IPS DF 6.9 (cell line): ENCODE measurements at places on chromosomes 7 and 10.

DNA sequence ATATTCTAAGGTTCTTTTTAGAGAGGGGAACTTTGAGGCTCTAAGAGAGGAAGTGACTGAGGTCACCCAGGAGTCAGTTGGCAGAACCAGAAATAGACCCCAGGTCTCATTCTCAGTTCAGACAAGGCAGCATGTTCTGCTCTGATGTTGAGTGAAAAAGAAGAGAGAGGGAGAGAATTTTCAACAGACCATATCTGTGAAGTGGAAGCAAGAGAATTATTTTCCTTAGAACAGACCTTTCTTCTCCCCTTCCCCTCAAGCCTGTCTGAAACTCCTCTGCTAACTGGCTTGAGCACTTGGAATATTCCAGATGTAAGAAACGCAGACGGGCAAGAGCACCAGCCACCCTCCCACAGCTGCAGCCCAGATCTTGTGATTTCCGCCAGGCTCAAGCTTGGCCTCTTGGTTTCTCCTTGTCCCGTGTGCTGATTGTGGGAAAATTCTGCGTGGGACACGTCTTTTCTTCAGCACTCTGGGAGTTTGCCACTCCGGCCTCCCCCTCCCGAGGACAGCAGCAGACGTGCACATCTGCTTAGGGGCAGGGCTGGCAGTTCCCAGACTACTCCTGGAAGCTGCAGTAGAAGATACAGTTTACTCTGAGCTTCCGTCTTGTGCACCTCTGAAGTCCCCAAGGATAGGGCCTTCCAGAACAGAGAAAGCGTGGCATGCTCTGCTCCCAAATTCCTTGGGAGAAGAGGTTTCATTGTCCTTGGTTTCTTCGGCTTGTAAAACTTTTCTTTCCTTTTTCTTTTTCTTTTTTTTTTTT lies 22.7 kb upstream of the IKZF1 start:
- no peak for DNase-seq

DNA sequence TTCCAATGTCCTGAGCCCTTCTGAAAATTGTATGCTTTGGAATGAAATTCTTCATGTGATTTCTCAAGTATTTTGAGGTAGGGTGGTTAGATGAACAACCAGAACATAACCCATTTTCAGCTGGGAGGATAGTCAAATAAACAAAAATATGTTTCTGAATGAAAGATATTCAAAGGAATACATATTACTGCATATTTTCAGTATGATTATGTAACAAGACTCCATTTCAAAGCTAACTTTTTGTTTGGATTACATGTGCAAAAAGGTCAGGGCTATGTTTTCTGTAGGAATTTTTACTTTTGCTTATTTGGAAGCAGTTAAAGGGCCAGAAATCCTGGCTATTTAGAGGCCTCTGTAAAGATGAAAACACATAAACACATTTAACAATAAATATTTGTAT lies 27.7 kb downstream of the CDK6 start:
- no peak for DNase-seq

DNA sequence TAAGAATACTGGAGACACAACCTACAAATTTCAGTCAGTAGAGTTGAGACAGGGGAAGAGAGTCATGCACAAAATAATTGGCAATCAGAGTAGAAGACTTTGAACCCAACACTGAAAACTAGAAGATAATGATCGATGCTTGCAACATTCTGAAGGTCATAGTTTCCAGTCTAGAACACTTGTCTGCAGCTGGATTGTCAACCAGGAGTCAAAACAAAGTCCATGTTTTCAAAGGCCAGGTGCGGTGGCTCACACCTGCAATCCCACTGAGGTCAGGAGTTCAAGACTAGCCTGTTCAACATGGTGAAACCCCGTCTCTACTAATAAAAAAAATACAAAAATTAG lies 26.8 kb upstream of the SMURF1 start:
- no peak for DNase-seq

DNA sequence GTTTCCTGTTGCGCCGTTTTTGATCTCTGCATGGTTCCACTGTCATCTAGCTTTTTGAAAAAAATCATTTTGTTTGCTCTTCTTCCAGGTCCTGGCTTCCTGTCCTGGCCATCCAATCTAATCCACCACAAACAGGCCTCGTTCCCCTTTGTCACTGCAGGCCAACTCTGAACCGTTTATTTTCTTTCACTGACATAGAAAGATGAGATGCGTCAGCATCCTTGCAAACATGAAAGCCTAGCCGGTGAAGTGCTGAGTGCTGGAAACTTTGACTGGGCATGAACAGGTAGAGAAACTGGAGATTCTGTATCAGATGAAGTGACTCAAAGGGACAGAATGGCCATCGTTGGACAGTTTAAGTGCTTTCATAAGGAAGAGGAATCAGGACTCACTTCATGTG lies 1247.8 kb downstream of the TYW1 start:
- no peak for DNase-seq

- no peak for DNase-seq
Measured at GRCh38 chr10:89466599-89467035, 52.2 kb downstream of the IFIT5 start.

DNA sequence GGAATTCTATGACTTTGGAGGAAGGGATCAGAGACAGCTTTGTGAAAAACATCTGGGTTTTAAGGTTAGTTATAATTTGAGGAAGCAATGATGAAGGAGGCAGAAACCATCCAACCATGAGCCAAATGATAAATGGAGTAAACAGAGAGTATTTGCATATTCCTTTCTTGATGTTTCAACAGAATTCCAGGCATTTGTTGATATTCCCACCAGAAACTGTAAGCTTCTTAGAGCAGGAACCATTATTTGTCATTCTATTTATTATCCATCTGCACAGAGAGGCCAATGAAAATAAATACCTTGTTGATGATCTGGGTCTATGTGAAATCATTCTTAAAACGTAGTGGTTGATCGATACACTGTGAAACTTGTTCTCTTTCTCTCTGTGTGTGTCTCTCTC lies 715.3 kb downstream of the INHBA start:
- DNase-seq, result no peak

DNA sequence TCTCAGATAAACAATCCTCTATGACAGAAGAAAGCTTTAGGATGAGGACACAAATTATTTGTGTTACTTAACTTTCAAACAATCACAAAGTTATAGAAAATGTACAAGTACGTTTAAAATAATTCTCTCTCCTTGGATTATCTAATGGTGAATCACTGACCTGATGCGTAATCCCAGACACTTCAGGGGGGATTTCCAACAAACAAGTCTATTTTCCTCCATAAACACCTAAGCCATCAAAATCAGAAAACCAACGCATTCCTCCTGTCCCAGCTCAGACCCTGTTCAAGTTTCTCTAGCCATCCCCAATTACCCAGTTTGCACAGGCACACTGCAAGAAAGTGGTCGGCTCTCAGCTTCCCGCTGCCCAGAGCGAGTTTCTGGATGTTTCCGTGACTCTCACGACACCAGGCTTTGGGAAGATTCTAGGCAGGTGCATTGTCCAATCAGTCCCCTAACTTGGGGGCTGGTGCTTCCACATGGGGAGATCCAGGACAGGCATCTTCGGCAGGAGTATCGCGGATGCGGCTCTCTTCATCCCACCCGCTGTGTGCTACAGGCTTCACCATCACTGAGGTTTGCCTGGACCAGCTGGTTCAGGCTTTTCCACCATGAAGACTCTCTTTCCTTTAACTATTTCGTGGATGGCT lies 200.0 kb downstream of the ZMYND11 start:
- no peak for DNase-seq

DNA sequence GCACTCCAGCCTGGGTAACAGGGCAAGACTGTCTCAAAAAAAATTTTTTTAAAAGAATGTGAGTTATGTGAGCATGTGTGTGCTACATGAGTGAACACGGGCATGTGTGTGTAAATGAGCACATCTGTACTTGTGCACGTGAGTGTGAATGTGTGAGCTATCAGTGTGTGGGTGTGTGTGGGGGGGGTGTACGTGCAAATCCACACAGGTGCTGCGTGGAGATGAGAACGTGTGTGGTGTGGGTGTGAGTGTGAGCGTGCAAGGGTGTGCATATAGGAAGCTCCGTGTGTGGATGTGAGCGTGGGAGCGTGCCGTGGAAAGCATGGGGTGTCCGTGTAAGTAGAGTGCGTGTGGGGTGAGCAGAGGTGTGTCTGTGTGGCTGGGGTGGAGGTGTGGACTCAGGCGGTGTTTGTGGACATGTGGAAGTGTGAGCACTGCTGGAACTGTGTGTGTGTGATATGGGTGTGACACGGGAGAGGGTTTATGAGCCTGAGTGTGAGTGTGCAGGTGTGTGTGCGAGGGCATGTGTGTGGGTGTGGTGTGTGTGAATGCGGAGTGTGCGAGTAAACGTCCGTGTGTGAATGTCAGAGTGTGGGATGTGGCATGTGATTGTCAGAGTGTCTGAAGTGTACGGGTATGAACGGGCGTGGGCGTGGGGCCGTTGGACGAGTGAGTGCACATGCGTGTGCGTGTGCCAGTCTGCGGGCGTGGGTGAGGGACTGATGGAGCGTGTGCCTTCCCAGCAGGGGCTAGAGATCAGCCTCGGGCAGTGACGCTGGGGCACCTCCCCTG lies 45.9 kb upstream of the TNRC18 start:
- no peak for DNase-seq

- no peak for DNase-seq
Measured at GRCh38 chr10:58836991-58837575, 324.4 kb downstream of the BICC1 start.

- no peak for DNase-seq
Measured at GRCh38 chr7:15755061-15755460, 68.6 kb upstream of the MEOX2 start.

DNA sequence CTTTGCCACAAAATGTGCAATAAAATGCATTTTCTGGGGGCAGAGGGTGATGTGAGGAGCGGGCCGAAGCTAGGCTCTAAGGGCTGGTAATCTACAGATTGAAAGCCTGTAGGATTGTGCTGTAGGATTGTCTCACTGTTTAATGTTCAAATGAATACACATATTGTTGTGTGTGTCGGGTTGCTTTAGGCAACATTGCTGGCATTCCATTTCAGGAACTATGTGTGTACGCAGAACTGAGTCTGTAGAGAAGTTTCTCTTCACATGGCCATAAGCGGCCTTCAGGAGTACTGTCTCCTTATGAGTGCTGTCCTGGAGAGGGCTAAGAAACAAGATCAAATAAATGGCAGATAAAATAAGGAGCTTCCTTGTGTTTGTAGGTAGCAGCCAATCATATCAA lies 540.2 kb downstream of the GATA3 start:
- DNase-seq, result no peak

DNA sequence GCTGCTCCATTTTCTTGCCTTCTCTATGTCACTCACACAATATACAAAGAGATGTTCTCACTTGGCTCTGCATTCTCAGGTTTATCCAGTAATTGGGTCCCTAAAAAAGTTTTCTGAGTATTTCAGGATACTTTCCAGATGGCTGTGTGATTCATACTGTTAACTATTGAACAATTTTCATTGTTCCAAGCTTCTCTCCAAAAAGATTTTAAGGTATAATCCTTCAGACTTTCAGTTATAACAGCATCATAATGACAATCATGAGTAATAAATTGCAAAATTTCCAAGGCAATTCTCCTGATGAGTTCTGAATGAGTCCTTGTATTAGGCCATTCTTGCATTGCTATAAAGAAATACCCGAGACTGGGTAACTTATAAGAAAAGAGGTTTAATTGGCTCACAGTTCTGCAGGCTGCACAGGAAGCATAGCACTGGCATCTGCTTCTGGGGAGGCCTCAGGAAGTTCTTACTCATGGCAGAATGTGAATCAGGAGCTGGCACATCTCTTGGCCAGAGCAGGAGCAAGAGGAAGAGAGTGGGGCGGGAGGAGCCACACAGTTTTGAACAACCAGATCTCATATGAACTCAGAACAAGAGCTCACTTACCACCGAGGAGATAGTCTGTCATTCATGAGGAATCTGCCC lies 148.1 kb downstream of the SLC16A9 start:
- no peak for DNase-seq

DNA sequence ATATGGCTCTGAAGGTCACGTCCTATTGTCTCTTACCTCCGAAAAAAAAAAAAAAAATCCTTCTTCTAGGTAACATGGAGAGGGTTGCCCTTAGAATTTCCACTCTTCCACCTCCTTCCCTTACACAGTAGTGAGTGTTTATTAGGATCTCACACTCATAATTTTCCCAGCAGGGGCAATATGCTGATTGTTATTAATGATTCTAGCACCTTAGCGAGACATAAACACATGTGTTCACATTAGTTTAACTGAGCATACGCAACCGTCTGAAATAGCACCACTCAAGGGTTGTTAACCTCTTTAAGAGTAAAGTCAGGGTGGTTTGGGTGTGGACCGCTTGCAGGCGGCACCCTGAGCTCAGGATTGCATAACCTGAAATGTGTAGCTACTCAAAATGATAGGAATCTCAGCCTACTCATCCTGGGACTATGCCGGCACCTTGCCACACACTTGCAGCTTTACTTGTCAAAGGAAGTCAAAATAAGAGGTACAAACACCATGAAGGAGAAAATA lies 52.2 kb downstream of the CPEB3 start:
- no peak for DNase-seq

- DNase-seq, result no peak
Measured at GRCh38 chr7:119761776-119762175, 511.2 kb upstream of the KCND2 start.

DNA sequence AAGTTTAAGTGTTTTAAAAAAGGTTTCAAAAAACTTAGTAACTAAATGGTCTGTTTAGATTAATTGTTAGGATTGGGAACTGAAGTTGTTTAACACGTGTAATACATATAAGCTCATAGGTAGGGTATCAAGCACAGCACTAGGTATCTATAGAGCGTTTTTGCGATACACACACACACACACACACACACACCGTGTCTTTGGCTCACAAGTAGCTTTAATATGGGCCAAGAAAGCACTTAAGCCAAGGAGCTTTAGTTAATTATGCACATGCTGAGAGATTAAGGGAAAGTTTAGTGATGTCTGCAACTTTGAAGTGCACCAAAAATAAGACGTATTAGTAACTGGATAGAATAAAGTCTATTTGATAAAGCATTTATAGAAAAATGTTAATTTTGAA lies 93.8 kb upstream of the CNTNAP2 start:
- no peak for DNase-seq

DNA sequence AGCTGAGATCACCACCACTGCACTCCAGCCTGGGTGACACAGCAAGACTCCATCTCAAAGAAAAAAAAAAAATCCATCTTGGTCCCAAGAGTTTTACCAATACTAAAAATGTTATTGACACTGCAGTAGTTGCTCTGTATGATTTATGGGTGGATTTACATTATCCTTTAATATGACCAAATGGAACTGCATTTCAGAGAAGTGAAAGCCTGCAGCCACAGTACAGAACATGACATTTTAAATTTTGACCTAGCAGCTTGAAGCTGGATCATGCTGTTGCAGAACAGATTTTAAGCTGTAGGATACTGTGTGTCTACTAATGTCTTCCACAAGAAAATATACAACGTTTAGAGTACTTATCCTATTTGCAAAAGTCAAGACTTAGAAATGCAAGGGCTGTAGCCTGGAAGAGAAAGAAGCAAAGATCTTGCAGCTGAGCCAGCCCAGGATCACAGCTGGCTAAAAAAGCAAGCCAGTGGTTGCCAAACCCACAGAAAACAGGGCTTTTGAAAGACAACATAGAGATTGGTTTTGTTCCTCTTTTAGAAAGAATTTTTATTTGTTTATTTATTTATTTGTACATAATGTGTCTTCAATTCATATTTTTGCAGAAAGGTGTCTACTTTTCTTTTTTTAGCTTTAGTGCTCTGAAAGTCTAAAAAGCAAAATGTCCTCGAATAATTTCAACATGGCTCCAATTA lies 55.2 kb upstream of the WNT16 start:
- DNase-seq, result no peak

GRCh38 chr10:15172306-15172840 lies 3.9 kb upstream of the NMT2 start:
- no peak for DNase-seq
